ENCODE measurements at places on chromosomes 5 and 9.

- no peak for DNase-seq
Observed at GRCh38 chr9:124105266-124105665, 93.7 kb downstream of the LHX2 start.

DNA sequence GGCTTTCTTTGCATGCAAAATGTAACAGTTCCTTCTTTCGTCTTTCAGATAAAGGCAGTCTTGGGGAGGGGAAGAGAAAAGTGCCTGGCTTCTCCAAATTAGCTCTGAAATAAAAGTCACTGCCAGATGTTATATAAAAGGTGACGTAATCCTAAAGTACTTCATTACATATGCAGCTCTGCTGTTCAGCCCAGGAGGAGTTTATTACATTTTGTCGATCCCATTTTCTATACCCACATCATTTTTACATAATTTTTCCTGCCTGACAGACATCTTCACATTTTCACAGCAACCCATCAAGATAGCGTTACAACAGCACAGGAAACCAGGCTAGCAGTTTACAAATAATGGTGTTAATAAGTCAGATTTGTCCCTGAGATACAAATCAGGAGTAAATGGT lies 86.7 kb upstream of the SLC30A5 start:
- peak; percentile 27 for DNase-seq

DNA sequence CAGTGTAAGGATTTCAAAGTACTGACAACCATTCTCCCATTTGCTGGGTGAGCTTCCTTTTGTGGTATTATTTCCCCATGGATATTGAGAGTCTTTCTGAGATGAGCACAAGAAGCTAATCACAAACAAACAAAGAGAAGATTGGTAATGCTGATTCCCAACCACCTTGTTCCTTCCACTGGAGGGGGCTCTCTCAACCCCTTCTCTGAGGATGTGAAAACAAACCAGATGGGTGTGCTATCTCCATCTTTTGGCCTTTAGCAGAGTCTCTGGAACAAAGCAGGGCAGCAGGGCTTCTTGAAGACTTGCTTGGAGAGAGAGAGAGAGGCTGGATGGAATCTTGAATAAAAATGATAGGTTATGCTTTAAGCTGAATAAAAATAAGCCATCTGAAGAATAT lies 576.7 kb upstream of the ZNF462 start:
- DNase-seq: peak; percentile 69

GRCh38 chr5:150342583-150342982 lies 14.9 kb upstream of the TCOF1 start:
- no peak for DNase-seq

DNA sequence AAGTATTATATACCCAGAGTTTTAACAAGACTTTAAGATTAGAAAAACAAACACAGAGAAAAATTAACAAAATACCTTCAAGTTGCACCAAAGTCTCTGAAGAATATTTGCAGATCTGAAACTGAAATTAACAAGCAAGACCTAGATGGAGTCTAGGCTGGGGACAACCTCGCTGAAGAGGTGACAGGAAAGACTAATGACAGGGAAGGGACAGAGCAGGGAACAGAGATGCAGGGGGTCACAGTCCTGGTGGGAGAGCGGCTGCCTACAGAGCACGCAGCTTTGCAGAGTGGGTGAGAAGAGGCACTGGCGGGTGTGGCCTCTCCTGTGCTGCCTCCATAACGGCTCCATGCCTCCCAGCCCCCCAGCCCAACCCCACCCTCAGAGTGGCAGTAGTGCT lies 13.5 kb downstream of the RETREG1 start:
- DNase-seq: no peak

- peak; percentile 9 for DNase-seq
Observed at GRCh38 chr5:74231697-74232096, 408.8 kb downstream of the ENC1 start.

- no peak for DNase-seq
Observed at GRCh38 chr5:176533390-176533789, 3.8 kb downstream of the RNF44 start.

GRCh38 chr5:132392411-132392810 lies 22.9 kb downstream of the SLC22A5 start:
- DNase-seq: no peak

- no peak for DNase-seq
Observed at GRCh38 chr9:125966466-125966865, 219.3 kb downstream of the PBX3 start.

DNA sequence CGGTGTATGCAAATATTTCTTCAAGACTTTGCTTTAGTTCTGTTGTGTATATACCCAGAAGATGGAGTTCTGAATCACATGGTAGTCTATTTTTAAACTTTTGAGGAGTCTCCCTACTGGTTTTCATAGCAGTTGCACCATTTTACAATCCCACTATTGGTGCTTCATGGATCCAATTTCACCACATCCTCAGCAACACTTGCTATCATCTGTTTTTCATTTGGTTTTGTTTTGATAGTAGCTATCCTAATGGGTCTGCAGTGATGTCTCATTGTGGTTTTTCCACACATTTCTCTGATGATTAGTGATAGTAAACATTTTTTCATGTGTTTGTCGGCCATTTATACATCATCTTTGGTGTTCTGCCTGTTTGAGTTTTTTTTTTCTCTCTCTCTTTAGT lies 1339.3 kb downstream of the EFNA5 start:
- peak; percentile 98 for DNase-seq

DNA sequence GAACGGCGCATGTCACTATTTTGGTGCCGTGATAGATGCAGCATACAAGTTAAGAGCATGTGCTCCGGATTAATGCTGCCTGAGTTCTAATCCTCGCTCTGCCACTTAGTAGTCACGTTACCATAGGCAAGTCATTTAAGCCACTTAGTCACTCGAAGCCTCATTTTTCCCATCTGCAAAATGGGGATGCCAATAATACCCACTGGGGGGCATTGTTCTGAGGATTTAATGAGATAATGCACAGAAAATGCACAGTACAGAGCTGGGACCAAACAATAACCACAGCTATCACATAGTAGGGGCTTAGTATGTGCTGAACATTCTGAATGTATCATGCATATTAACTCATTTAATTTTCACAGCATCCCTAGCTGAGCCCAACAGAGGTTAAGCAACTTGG lies 9.1 kb downstream of the NIPAL4 start:
- no peak for DNase-seq

DNA sequence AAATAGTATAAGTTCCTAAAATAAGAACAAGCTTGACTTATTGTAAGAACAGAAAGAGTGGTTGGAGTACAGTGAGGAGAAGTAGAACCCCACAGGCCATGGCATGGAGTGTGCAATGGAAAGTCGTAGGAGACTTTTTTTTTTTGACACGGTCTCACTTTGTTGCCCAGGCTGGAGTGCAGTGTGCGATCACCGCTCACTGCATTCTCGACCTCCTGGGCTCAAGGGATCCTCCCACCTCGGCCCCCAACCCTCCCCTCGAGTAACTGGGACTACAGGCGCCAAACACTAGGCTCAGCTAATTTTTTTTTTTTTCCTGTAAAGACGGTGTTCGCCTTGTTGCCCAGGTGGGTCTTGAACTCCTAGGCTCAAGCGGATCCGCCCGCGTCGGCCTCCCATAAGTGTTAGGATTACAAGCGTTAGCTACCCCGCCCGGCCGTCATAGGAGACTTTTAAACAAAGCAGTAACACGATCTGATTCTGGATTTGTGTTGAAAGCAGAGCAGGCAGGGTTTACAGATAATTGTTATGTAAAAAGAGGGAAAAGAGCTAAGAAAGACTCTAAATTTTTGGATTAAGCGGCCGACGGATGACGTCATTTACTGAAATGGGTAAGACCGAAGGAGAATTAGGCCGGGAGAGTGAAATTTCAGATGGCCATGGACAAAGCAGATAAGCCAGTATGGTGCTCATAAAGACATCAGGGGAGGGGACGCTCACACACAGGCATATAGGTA lies 752 bp downstream of the TSTD2 start:
- peak; percentile 77 for DNase-seq

DNA sequence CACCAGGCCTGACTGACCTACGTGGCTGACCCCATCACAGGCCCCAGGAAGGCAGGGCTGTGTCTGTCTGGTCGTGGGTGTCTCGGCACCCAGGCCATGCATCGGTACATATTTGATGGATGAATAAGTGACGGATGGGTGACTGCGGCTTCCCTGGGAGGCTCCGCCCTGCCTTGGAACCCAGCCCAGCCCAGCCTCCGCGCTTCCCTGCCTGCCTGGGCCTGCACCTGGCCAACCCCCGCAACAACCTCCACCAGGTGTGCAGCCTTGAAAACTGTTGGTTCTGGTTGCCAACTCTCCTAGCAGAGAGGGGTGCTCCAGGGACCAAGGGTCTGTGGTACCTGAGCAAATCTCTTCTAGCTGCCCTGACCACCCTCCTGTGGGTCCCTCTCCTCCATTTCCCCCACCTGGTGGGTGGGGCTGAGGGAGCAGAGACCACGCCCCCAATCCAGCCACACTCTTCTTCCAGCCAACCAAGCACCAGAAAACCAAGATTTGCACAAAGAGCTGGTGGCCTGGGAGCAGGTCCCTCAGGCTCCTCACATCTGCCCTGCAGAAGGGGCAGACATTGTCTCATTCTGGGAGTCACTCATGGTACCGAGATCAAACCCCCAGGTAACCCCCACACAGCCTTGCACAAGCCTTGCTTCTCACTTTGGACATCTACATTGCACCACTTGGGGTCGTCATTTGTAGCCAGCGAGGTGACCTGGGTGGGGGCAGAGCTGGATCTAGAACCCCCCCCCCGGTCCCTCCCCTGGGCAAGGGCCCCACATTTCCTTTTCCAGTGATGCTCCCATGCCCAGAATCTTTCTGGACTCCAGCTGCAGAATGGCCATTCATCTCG lies 100.6 kb upstream of the IER5L start:
- peak; percentile 42 for DNase-seq

- peak; percentile 88 for DNase-seq
Observed at GRCh38 chr9:109887079-109887478, 107.1 kb downstream of the PALM2AKAP2 start.

- no peak for DNase-seq
Observed at GRCh38 chr9:11149065-11149464, 536.3 kb upstream of the PTPRD start.

DNA sequence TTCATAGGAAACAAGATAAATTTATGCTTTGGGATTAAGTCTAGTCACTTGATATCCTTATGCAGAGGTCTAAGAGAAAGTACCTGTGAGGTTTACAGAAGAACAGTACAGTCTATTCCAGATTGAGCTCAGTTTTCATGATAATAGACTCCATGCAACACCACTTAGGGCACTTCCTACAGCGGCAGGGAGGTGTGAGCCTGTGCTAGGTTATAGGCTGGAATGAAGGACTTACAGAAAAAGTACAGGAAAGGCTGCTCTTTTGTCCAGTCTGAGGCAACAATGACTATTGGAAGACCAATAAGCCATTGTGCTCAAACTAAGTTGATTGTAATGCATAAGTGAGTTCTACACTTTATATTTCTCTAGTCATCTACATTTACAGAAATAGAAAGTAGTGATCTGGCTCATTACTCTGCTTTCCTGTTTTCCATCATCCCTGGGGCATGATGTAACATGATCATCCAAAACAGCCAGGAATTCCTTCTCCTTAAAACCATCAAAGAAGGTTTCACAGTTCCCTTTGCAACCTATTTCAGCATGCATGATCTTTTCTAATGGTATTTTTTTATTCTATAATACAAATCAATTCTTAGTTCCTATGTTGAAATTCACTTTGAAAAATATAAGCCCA lies 322.8 kb downstream of the SLF1 start:
- DNase-seq: no peak

DNA sequence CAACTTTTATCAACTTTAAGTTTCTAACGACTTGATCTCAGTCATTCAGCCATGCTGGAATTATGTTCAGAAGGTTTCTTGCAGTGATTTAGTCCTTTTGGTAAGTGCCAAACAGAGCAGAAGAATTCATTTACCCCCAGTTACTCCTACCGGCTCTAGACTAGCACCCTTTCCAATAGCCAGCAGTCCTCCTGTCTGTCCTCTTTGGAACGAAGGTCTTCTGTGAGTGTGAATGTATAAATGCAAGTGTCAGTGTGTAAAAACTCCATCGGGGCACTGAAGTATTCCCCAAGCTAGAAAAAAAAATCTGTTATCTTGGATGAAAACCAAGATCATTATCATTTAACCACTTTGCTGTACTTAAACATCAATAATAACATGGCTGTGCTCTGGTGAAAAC lies 64.4 kb downstream of the GLIS3 start:
- DNase-seq: no peak

DNA sequence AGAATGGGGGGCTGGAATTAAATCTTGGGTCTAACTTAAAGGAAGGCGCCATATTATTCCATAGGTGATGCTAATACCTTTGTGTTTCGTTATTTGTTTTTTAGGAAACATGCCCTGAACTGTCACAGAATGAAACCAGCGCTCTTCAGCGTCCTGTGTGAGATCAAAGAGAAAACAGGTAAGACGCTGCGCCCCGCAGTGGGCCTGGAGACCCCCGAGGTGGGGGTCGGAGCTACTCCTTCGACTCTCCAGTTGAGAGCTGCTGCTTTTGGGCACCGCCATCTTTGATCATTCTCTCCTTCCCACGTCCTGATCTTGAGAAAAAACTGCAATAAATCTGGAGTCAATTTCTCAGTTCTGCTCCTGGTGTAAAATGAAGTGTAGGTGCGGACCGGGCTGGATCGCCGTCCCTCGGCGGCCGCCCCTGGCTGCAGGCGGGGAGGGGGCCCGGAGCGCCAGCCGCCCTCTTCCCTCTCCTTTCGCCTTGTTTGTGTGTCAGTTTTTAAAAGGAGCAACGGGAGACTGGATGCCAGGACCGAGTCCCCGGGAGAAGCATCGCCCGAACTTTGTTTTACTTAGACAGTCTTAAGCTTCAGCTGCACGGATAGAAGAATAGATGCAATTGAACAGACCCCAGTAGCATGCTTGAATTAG lies 1.4 kb downstream of the PBX3 start:
- no peak for DNase-seq

DNA sequence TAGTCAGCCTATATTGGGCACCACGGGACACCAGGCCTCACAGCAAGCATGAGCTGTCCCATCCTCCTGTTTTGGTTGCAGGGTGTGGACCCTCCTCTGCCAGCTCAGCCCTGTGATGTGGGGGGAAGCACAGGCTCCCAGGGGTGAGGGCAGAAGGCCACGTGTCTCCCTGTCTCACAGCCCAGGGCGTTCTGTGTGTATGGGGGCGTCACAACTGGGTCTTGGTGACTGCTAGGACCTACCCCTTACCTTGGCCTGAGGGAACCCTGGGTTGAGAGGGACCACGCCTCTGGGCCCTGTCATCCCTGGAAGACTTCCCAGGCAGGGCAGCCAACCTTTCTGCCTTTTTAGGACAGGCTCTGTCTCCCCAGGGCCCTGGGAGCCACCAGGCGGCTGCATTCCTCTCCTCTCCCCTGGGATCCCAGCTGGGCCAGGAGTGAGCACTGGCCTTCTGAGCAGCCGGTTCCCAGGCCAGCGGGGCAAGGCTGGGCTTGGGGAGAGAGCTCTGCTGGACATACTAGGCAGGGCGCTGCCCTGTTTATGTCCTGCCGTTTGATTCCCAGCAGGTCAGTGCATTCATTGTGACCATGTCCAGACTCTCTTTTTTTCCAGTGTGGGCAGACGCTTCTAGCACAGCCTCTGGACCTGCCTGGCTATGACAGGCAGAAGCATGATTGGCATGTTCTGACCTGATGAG lies 97.4 kb downstream of the DAB2IP start:
- no peak for DNase-seq

Data from fibroblast of upper back skin (primary cell).